SJCRH30 (cell line): ENCODE measurements at places on chromosomes 1 and 21.

DNA sequence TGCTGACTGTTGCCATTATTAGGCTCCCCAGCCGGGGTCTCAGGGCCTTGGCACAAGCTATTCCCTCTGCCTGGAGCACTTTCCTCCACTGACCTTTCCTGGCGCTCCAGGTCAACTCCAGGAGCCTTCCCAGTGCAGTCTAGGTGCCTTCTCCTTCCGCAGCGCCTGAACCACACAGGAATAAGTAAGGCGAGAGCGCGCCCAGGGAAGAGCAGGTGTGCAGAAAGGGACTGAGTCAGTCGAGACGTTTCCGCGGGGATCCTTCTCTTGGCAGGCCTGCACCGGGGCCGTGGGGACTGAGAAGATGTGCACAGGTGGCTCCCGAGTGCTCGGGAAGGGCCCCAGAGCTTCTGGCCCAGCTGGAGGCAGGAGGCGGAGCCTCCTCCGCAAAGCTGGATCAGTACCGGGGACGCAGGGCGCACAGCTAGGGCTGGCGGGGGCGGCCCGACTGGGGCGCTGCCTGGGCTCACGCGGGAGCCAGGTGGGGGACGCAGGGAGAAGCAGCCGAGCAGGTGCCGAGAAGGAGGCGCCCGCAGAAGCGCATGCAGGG lies 765 bp upstream of the BMP8A start:
- no peak for DNase-seq

GRCh38 chr1:46582972-46583371 lies 21.1 kb downstream of the MKNK1 start:
- DNase-seq = no peak

DNA sequence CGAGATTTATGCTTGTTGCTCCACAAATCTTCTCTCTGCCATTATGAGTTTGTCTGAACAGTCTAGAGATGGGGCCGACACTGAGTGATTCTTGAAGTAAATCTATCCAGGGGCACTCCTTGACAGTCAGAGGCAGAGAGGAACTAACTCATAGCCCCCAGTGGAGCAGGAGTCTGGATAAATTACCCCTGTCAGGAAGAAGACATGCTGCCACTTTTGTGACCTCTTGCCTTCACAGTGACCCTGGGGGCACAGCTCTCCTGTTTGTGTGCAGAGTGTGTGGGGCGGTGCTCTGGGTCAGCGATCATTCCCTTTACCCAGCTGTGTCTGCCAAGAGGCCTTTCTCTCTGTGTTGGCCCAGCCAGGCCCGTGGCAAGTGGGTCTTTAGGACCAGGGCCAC lies 29.5 kb downstream of the PEX14 start:
- no peak for DNase-seq

GRCh38 chr1:246583448-246584185 lies 17.4 kb downstream of the CNST start:
- DNase-seq = no peak

DNA sequence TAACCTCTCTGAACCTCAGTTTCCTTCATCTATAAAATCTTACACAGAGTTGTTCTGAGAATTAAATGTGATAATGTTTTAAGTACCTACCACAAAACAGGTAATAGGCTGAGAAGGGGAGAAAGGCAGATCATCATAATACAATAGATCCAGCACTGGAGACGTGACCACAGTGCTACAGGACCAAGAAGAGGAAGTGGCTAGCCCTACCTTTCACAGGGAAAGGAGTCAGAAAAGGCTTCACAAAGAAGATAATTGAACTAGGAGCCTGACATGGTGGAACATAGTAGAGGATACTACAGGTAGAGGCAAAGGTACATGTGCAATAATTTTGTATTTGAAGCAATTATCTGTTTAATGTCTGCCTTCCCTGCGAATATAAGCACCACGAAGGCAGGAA lies 45.1 kb downstream of the ERI3 start:
- no peak for DNase-seq

DNA sequence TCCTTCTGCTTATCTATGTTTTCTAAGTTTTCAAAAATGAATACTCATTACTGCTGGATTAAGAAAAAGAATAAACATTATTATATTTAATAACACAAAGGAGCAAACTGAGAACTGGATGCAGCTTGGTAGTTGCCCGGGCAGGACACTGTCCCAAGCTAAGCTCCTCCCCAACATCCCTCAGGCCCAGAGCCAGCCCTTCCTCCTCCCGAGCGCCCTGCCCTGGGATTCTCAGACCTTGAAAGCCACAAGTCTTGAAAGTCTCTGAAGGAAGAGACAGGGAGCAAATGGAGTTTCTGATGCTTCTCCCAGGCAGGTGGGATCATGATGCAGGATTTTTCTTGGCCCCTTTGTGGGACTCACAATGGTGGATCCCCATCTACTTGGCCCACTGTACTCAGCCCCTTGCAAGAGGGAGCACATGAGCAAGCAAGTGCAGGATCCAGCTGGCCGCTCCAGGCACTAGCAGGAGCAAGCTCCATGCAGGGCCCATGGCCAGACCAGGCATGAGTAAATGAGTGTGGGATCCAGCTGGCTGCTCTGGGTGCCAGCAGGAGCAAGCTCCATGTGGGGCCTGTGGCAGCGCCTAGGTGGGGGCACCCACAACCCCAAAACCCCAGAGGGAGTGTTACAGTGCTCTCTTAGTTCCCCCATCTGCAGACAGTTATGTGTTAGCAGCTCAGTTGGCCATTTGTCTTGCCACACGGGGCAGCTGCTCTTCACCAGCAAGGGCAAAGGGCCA lies 32.1 kb upstream of the RAB4A start:
- DNase-seq = no peak

- DNase-seq = no peak
Measured at GRCh38 chr1:185054365-185055060, 9.2 kb downstream of the RNF2 start.

GRCh38 chr1:156804572-156805243 lies 11.9 kb downstream of the SH2D2A start:
- no peak for DNase-seq

- DNase-seq = no peak
Measured at GRCh38 chr1:156508205-156508954, 7.8 kb upstream of the MEF2D start.

DNA sequence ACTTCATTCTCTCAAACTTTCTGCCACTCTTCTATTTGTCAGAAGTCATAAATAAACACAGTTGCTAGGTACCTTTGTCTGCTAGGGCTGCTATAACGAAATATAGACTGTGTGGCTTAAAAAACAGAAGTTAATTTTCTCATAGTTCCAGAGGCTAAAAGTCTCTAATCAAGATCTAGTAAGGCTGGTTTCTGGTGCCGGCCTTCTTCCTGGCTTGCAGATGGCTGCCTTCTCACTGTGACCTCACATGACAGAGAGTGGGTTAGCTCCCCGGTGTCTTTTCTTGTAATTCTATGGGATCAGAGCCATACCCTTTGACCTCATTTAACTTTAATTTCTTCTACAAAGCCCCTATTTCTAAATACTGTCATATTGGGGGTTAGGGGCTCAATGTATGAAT lies 5.9 kb downstream of the PDC start:
- DNase-seq = no peak

DNA sequence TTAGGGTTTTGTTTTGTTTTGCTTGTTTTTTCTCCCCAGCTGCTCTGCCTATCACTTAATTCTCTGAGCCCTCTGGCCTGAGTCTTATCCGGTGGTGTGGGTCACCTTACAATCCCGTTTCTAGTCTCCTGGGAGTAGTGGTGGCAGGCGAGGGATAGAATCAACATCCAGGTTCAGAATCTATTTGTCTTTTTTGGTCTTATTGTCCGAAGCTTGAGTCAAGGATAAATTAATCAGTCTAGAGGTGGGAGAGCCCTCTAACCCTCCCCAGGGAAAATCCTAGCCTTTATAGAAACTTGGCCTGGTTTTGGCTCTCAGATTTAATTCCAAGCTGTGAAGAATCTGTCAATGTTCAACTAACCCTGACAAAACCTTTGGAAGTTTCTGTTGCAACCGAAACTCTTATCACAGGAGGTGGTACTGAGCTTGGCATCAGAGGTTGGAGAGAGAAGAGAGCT lies 246.3 kb downstream of the FGGY start:
- peak; percentile 87 for DNase-seq

- DNase-seq = no peak
Measured at GRCh38 chr1:62613890-62614289, 16.6 kb downstream of the ANGPTL3 start.

DNA sequence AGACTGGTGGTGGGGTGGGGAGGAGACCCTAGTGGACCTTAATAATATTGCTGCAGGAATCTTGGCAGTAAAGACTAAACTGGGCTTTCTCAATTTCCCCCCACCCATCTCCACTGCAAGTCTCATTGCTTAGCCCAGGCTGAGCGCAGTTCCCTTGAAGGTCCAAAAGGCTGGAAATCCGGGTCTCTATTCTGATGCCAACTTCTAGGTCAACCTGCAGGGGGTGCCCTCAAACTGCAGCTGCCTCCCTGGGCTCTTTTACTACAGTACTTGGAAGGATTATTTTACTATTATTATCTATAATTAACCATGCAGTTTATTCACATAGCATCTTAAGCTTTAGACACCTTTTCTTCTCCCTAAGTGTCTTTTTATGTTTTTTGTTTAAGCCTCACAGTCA lies 85.4 kb upstream of the WARS2 start:
- DNase-seq = no peak

GRCh38 chr1:61004262-61005003 lies 77.9 kb upstream of the NFIA start:
- no peak for DNase-seq

GRCh38 chr1:1599030-1599934 lies 653 bp downstream of the FNDC10 start:
- DNase-seq = no peak

- peak; percentile 56 for DNase-seq
Measured at GRCh38 chr21:15063081-15063813, 1.6 kb downstream of the NRIP1 start.

- DNase-seq = no peak
Measured at GRCh38 chr21:44500111-44500510, 39.9 kb downstream of the KRTAP10-1 start.

DNA sequence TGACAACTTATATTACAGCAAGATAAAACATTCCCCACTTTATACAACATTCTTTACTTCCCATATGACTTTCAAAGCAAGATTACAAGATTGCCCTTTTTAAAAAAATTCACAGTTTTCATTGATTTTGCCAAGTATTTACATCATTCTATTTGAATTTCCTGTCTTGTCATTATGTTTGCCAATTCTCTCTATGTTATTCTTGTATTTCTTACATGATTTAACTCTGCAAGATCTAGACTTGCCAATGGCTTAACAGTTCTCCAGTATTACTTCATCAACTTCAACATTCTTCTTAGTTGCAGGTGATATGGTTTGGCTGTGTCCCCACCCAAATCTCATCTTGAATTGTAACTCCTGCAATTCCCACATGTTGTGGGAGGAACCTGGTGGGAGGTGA lies 31.6 kb downstream of the FMO4 start:
- DNase-seq = no peak

DNA sequence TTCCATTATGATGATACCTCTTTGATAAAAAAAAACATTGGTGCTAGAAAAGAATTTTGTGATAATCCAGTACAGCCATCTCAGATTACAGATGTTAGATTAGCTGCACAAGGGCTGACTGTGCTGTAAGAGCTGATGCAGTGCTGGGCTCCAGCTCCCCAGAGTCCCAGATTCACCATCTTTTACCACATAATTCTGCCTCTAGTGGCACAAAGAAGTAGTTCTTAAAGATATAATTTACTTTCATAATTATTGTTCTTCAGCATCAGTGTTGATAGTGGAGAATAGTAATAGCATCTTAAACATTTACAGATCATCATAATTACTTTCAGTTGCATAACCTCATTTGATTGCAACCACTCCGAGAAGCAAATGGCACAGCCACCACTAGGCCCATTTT lies 262.1 kb downstream of the BRINP2 start:
- peak; percentile 1 for DNase-seq

GRCh38 chr1:184283999-184284398 lies 102.8 kb upstream of the C1orf21 start:
- no peak for DNase-seq

- DNase-seq = no peak
Measured at GRCh38 chr1:169414952-169415351, 12.3 kb downstream of the CCDC181 start.

GRCh38 chr1:228381356-228381755 lies 25.3 kb downstream of the TRIM11 start:
- no peak for DNase-seq

DNA sequence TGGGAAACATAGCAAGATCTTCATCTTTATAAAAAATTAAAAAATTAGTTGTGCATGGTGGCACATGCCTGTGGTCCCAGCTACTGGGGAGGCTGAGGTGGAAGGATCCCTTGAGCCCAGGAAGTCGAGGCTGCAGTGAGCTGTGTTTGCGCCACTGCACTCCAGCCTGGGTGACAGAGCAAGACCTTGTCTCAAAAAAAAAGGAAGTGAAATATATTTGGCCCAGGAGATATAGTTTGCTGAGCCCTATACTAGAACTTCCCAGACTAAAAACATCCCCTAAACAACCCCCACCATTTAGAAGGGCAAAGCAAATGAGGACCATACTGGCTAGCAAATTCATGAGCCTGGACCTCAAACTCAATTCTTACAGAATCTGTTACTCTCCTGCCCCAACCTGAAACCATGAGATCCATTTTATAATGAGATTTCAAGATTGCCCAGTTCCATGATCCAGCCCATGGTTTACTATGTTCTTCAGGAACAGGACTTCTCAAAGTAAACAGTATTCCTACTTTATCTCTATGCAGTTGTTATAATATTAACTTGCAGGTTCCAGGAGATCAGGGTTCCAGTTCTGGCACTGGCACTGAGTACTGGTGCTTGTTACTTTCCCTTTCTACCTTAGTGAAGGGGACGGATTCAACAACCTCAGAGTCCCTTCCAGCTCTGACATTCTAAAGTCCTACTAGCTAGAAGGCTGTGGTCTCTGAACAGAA lies 48.9 kb upstream of the TADA1 start:
- DNase-seq = no peak

DNA sequence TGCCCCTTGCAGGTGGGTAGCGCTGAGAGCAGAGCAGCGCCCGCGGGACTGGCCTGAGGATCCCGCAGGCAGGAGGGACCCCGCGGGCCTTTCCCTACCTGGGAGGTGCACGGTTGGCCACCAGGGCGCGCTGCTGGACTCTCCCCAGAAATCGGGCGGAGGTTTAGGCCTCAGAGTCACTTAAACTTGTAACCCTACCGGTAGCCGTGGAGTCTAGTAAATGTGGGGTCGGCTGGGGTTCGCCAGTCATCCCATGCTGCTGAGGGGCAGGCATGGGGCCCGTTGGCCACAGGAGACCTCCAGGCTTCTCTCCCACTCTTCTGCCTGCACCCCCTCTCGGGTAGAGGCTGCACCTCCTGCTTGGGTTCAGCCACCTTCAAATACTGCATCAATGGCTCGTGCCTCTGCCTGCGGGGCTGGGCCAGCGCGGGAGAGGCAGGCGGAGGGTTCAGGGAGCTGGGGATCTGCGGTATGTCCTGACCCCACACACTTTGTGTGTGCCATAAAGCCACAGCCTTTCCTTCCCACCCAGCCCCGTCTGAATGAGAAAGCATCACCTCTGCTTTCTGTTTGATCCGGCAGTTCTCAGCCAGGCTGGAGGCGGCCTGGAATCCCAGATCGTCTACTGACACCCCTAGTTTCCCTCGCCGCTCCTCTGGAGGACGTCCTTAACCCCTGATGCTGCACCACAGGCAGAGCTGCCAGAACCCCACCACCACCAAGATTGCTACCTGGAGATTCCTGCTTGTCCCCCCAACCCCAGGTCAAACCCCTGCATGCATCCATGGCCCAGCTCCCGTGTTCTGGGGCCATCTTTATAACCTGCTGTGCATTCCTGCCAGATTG lies 12.3 kb upstream of the GSTM4 start:
- peak; percentile 80 for DNase-seq

- no peak for DNase-seq
Measured at GRCh38 chr1:81142099-81142826, 658.5 kb upstream of the ADGRL2 start.

GRCh38 chr1:3676581-3677470 lies 24.5 kb downstream of the TP73 start:
- DNase-seq = no peak
